ENCODE measurements at places on chromosomes 5 and 9. TPM values are rescaled to one million over a fixed set of nuclear protein-coding genes. Genes with fewer than 3 reads are reported as not detected.

Gene PHF2
- 42.9 TPM for total RNA-seq

Gene GRXCR2
- not detected for total RNA-seq

Gene MSMP
- not detected for total RNA-seq

DNA sequence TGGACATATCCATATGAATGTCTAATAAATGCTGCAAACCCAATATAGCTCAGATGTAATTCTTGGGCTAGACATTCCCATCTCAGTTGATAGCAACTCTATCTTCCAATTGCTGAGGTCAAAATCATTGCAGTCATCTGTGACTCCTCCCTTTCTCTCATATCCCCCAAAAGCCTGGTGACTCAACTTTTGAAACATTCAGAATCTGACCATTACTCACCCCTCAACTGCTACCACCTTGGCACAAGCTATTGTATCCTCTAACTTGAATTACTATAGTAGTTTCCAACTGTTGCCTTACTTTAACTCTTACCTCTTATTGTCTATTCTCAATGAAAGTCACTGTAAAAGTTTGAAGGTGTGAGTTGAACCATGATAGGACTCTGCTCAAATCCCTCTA is 600.1 kb upstream of the RGMB start:
- DNase-seq = no peak

- no peak for DNase-seq
Measured at GRCh38 chr5:139358064-139358463, 16.4 kb downstream of the PAIP2 start.

DNA sequence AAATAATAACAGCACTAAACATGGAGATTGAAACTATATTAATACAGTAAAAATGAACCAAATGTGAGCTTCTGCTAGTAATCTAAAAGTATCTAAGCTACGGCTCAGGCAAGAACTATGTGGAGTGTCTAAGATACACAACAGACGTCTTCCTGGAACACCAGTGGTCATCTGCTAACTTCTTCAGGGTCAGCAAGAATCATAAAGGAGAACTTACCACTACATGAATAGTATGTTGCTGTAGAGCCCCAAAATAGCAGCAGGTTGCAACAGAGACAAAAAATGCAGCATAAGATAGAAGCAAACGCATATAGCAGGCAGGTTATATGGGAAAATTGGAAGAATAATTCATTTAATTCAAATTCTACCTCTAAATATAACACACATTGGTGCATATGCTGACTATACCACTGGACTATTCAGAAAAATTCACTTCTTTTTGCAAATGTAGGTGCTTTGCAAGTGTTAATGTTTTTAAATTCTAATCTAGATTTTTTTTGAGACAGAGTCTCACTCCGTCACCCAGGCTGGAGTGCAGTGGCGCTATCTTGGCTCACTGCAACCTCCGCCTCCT is 27.1 kb downstream of the DCTN4 start:
- DNase-seq = peak; percentile 19

- no peak for DNase-seq
Measured at GRCh38 chr5:134437340-134437846, 25.7 kb upstream of the CDKN2AIPNL start.

- DNase-seq = no peak
Measured at GRCh38 chr5:126384985-126385384, 38.2 kb upstream of the GRAMD2B start.

DNA sequence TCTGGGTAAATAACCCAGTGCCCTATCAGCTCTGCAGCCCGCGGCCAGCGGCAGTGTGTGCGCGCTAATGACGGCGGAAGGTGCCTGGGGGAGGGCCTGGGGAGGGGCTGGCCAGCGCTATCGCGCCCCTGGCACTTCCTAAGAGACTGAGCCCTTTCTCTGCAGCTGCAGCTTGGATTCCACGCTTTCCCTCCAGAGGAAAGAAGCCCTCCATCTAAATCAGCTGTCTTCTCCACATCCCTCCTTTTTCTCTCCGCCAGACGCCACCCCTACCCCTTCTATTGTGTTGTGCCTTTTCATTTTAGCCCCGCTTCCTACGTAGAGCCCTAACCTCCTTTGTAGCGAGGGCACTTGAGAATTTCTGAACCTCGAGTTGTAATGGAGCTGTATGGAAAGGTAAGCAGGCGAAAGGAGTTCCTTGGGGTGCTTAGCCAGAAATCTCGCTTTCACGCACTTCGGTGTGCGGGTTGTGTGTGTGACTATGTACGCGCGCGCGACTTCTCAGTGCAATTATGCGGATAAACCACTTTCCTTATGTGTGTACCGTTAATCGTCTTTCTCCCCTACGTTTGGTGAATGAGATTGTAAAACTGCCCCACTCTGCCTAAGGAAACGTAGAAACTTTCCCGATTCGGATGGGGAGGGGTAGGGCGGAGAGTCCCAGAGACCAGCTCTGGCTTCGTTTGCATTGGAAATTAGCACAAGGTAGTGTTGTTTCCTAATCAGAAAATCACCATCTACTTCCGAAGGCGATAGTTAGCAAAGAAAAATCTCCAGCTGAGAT is 664 bp upstream of the RAB3C start:
- DNase-seq = no peak

- DNase-seq = no peak
Measured at GRCh38 chr5:612498-613424, 621 bp downstream of the CEP72 start.

DNA sequence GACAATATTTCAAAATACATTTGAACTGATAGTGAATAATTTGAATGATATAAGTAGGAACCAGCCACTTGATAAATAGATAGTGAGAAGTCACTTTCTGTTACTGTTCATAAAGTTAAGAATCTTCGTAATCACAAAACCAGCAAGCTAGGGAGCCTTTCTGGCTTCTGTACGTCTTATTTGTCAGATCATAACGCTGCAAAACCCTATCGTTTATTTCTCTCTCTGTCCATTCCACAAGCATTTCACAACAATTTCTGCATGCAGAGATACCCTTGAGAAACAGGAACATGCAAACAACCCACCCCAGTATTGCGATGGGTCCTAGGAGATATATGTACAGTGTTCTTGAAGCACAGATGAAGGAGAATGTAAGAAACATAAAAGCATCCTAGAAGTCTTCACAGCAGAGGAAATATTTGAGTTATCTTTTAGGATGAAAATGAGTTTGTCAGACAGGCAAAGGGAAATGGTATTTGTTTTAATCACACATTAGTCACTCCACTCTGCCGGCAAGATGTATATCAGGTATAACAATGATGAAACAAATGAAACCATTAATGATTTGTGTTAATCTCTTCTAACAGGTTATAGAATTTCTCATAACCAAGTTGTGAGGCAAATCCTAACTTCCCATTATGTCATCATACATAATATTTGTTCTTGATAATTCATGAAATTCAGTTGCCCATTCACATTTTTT is 668.7 kb upstream of the FTMT start:
- DNase-seq = no peak

DNA sequence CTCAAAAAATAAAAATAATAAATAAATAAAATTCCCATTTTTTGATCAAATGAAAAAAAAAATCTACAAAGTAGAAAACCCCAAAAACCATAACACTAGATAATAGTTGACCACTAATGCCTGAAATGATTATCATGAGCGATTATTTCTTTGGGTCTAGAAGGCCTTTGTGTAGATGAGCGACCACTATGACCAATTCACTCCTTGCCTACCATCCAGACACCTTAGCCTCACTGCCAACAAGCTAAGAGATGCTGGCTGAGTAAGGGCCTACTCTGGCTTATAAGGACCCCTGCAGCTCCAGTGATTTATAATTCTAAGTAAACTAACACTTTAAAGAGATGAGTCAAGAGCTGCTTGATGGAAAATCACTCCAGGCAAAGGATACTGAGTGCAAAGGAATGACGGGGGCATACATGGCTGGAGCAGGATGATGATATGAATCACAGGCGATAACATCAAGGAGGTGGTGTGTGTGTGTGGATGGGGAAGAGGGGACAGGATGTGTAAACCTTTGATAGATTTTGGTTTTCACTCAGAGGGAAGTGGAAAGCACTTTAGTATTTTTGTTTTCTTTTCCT is 4.8 kb upstream of the F2RL1 start:
- no peak for DNase-seq

GRCh38 chr5:32319392-32319791 is 6.7 kb upstream of the MTMR12 start:
- DNase-seq = no peak

- no peak for DNase-seq
Measured at GRCh38 chr5:130693509-130693908, 471.5 kb downstream of the HINT1 start.

DNA sequence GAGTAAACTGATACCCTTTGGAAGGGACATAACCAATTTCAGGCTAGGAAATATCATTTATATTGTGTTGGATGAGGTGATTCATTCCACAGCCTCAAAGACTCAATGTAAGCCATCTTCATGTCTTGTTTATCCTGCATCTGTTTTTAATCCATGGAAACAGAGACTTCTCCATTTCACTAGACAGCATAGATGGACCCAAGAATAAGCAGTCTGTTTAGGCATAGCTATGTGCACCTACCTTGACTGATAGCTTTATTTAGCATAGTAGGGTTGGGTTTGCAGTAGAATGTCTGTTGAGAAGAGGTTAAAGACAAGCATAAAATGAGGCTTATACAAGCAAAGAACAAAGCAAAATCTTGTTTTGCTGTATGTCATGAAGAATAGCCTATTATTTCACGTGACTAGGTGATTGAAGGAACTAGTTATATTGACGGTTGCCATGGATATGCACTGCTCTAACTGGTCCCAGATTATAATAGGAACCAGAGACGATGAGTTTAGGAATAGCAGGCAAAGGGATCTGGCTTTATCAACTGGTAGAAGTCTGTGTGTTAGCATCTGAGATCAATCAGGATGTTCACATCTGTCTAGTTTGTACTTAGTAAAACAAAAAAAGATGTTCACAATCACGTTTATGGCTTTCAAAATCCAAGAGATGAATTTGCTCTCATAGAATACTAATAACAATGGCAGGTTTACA is 154.8 kb upstream of the KLF9 start:
- no peak for DNase-seq

GRCh38 chr5:30759731-30760130 is 433.8 kb upstream of the CDH6 start:
- DNase-seq = no peak

- DNase-seq = no peak
Measured at GRCh38 chr5:29995154-29995553, 1198.3 kb upstream of the CDH6 start.
